ENCODE measurements at places on chromosomes 6 and 20. TPM values are rescaled to one million over a fixed set of nuclear protein-coding genes. Genes with fewer than 3 reads are reported as not detected.
A peak's percentile ranks its signal among the peaks of the same experiment; 100 is the strongest.

- no peak for DNase-seq
- no peaks in the 10 kb centered on the region for H3K4me1 ChIP-seq
- no peak overlapping the region for H3K27ac ChIP-seq
- H3K27me3 ChIP-seq = no peaks in the 10 kb centered on the region
These were observed 7.3 kb upstream of the BPIFA2 start for GRCh38 chr20:33160681-33161080.

Gene MDFI
- total RNA-seq = not detected

GRCh38 chr6:31158863-31159855 is 770 bp downstream of the TCF19 start:
- H3K4me3 ChIP-seq = peak overlapping the region; percentile 82
- H3K27ac ChIP-seq = peak overlapping the region; percentile 82
- no peak for DNase-seq
- peaks cover 13% of the 10 kb centered on the region for H3K36me3 ChIP-seq
- H3K4me1 ChIP-seq = peaks cover 12% of the 10 kb centered on the region
- no peaks in the 10 kb centered on the region for H3K27me3 ChIP-seq

GRCh38 chr6:154962753-154963152 is 32.4 kb upstream of the TIAM2 start:
- H3K4me1 ChIP-seq = no peaks in the 10 kb centered on the region
- H3K36me3 ChIP-seq = no peaks in the 10 kb centered on the region
- H3K27me3 ChIP-seq = no peaks in the 10 kb centered on the region
- DNase-seq = no peak
- no peak overlapping the region for H3K4me3 ChIP-seq

Gene SSTR4
- total RNA-seq = not detected

Gene PRSS16
- 0.40 TPM for total RNA-seq

GRCh38 chr6:10595731-10596664 is 74.8 kb downstream of the GCNT2 start:
- DNase-seq = no peak
- H3K36me3 ChIP-seq = no peaks in the 10 kb centered on the region
- no peak overlapping the region for H3K27ac ChIP-seq
- H3K4me3 ChIP-seq = no peak overlapping the region

- no peaks in the 10 kb centered on the region for H3K27me3 ChIP-seq
- H3K27ac ChIP-seq = no peak overlapping the region
- H3K4me3 ChIP-seq = no peak overlapping the region
- DNase-seq = no peak
These were observed 445.1 kb downstream of the DOK5 start for GRCh38 chr20:54920491-54920890.

DNA sequence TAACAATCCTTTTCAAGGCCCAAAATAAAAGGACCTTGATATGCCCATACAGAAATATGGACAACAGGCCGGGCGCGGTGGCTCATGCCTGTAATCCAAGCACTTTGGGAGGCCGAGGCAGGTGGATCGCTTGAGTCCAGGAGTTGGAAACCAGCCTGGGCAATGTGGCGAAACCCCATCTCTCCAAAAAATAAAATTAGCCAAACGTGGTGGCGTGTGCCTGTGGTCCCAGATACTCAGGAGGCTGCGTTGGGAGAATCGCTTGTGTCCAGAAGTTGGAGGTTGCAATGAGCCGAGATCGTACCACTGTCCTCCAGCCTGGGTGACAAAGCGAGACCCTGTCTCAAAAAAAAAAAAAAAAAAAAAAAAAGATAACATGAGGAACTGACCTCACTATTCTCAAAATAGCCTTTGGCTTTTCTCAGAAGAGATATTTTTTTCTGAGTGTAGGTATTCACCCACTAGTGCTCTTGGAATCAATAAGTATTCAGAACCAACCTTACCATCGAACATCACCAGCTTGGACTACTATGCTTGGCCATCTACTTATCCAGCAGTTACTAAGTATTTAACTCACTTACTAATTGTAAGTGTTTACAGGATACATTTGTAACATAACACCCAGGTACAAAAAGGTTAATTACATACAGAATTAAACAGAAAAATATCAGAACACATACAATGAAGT is 99.2 kb downstream of the OR2B2 start:
- H3K4me3 ChIP-seq = no peak overlapping the region
- no peak overlapping the region for H3K27ac ChIP-seq
- H3K36me3 ChIP-seq = no peaks in the 10 kb centered on the region
- H3K27me3 ChIP-seq = no peaks in the 10 kb centered on the region
- peaks cover 35% of the 10 kb centered on the region for H3K4me1 ChIP-seq

DNA sequence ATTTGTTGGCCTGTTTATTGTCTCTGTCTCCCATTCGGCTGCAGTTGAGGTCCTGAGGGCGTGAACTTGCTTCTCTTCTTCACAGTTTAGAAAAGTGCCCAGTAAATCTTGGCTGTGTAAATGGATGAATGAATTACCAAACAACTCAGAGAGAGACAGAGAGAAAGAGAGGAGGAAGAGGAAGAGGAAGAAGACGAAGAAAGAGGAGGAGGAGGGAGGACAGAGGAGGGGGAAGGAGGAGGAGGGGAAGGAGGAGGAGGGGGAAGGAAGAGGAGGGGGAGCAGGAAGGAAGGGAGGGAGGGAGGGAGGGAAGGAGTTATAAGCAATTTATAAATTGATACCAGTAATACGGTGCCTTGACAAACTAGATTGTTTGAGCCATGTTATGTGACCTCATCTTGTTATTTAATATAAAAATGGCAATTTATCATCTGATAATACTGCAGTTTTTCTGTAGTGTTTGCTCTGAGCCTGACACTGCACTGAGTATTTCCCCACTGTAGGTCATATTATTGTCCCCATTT is 18.7 kb downstream of the HCK start:
- no peaks in the 10 kb centered on the region for H3K36me3 ChIP-seq
- H3K27me3 ChIP-seq = no peaks in the 10 kb centered on the region
- H3K27ac ChIP-seq = no peak overlapping the region
- no peak for DNase-seq
- H3K4me1 ChIP-seq = no peaks in the 10 kb centered on the region

DNA sequence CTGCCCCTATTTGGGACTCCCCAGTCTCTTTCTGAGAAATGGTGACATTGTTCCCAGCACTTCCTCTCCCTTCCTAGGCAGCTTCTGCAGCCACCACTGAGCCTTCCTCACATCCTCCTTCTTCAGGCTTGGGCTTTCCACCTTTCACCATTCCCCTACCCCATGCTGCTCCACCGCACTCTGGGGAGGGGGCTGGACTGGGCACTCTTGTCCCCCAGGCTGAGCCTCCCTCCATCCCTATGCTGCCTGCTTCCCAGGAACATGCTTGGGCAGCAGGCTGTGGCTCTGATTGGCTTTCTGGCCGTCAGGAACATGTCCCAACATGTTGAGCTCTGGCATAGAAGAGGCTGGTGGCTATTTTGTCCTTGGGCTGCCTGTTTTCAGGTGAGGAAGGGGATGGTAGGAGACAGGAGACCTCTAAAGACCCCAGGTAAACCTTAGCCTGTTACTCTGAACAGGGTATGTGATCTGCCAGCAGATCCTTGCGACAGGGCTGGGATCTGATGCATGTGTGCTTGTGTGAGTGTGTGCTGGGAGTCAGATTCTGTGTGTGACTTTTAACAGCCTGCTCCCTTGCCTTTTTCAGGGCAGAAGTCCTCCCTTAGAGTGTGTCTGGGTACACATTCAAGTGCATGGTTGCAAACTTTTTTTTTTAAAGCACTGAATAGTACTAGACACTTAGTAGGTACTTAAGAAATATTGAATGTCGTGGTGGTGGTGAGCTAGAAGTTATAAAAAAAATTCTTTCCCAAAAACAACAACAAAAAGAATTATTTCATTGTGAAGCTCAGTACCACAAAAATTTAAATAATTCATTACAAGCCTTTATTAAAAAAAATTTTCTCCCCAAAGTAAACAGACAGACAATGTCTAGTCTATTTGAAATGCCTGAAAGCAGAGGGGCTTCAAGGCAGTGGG is 2.1 kb upstream of the CDKN1A start:
- H3K27me3 ChIP-seq = no peaks in the 10 kb centered on the region
- no peaks in the 10 kb centered on the region for H3K36me3 ChIP-seq
- H3K4me3 ChIP-seq = no peak overlapping the region

Gene MYH7B
- total RNA-seq = 1.0 TPM

- no peaks in the 10 kb centered on the region for H3K36me3 ChIP-seq
- peak; percentile 17 for DNase-seq
- H3K4me1 ChIP-seq = no peaks in the 10 kb centered on the region
- H3K27me3 ChIP-seq = no peaks in the 10 kb centered on the region
These were observed 12.0 kb downstream of the SLC12A5 start for GRCh38 chr20:46040902-46041535.

DNA sequence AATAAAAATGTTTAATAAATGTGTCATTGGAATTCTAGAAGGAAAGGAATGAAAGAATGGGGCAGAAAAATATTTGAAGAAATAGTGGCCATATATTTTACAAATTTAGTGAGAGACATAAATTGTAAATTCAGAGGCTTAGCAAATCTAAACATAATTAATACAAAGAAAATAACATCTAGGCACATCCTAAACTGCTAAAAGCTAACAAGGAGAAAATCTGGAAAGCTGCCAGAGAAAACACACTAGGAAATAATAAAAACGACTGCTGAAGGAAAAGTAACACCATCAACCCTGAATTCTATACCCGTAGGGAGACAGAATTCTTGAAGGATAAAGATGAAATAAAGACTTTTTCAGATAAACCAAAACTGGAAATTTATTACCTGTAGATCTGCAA is 23.8 kb downstream of the CYB5R4 start:
- H3K4me1 ChIP-seq = no peaks in the 10 kb centered on the region
- DNase-seq = no peak
- H3K36me3 ChIP-seq = no peaks in the 10 kb centered on the region
- H3K4me3 ChIP-seq = no peak overlapping the region
- no peak overlapping the region for H3K27ac ChIP-seq

DNA sequence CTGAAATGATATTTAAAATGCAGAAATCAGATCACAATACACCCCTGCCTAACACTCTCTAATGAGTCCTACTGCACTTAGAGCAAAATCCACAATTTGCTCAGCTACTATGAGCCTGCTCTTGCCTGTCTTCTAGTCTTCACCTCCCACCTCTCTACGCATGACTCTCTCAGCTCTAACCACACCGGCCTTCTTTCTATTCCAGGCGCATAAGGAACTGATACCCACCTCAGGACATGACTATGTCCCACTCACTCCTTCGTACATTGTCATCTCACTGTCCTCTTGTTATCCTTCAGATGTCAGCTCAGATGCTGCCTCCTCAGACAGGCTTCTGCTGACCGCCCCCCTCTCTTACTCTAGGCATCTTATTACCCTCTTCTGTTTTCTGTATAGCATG is 201.0 kb upstream of the FLRT3 start:
- H3K27me3 ChIP-seq = no peaks in the 10 kb centered on the region
- H3K4me3 ChIP-seq = no peak overlapping the region
- no peaks in the 10 kb centered on the region for H3K4me1 ChIP-seq

GRCh38 chr6:41581381-41581991 is 35.3 kb downstream of the FOXP4 start:
- H3K4me3 ChIP-seq = no peak overlapping the region
- no peak for DNase-seq
- H3K27me3 ChIP-seq = no peaks in the 10 kb centered on the region
- no peaks in the 10 kb centered on the region for H3K4me1 ChIP-seq

Gene BIRC7
- not detected for total RNA-seq

Gene C6orf15
- not detected for total RNA-seq

- H3K4me3 ChIP-seq = no peak overlapping the region
- H3K27ac ChIP-seq = peak overlapping the region; percentile 60
- H3K36me3 ChIP-seq = no peaks in the 10 kb centered on the region
- no peak for DNase-seq
- H3K4me1 ChIP-seq = peaks cover 43% of the 10 kb centered on the region
- no peaks in the 10 kb centered on the region for H3K27me3 ChIP-seq
These were observed 12.8 kb upstream of the BICRAL start for GRCh38 chr6:42769051-42769450.

Gene EDN1
- total RNA-seq = 1.6 TPM

Gene RBM24
- total RNA-seq = not detected

DNA sequence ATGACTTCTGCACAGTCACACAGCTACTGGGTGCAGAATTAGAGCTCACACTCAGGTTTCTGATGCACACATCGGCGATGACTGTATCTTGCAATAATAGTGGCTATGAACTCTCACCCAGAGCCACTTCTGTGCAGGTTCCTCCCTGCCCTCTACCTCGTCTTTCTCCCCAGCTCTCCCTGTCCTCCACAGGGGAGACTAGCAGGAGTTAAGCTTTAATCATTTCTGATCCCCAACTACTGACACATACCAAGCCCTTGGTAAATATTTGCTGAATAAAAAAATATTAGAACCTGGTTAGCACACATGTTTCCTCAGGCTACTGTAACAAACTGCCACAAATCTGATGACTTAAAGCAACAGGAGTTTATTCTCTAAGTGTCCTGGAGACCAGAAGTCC is 222.7 kb upstream of the FOXA2 start:
- no peaks in the 10 kb centered on the region for H3K36me3 ChIP-seq
- no peak overlapping the region for H3K27ac ChIP-seq
- no peaks in the 10 kb centered on the region for H3K27me3 ChIP-seq
- no peak for DNase-seq
- H3K4me1 ChIP-seq = no peaks in the 10 kb centered on the region

Gene ISM1
- 2.3 TPM for total RNA-seq

Gene OR2H2
- total RNA-seq = not detected

DNA sequence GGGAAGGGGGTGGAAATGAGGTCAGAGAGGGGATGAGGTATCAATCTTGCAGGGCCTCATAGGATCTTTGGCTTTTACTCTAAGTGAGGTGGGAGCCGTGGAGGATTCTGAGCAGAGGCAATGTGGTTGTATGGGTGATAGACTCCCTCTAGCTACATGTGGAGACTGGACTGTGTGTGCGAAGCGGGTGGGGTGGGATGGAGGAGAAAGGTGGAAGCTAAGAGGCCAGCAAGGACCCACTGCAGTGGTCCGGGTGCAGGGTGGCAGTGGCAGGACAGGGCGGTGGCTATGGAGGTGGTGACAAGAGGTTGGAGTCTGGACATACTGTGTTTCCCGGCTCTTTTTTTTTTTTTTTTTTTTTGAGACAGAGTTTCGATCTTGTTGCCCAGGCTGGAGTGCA is 62.4 kb upstream of the PTPN1 start:
- no peak overlapping the region for H3K27ac ChIP-seq
- H3K36me3 ChIP-seq = no peaks in the 10 kb centered on the region
- no peaks in the 10 kb centered on the region for H3K4me1 ChIP-seq
- DNase-seq = no peak

Gene PRPH2
- total RNA-seq = not detected

- no peak for DNase-seq
- no peaks in the 10 kb centered on the region for H3K4me1 ChIP-seq
- H3K4me3 ChIP-seq = no peak overlapping the region
- H3K36me3 ChIP-seq = no peaks in the 10 kb centered on the region
- H3K27ac ChIP-seq = no peak overlapping the region
- no peaks in the 10 kb centered on the region for H3K27me3 ChIP-seq
These were observed 388.4 kb upstream of the GJE1 start for GRCh38 chr6:141744194-141744925.

GRCh38 chr6:169035385-169036240 is 218.0 kb downstream of the THBS2 start:
- no peak overlapping the region for H3K4me3 ChIP-seq
- no peak overlapping the region for H3K27ac ChIP-seq
- no peaks in the 10 kb centered on the region for H3K27me3 ChIP-seq

Gene OGFR
- 81.8 TPM for total RNA-seq

Gene PTCRA
- total RNA-seq = not detected

Gene IMPG1
- not detected for total RNA-seq

- no peaks in the 10 kb centered on the region for H3K27me3 ChIP-seq
- no peaks in the 10 kb centered on the region for H3K4me1 ChIP-seq
- no peak for DNase-seq
- H3K36me3 ChIP-seq = no peaks in the 10 kb centered on the region
- no peak overlapping the region for H3K4me3 ChIP-seq
These were observed 478.9 kb downstream of the NKAIN2 start for GRCh38 chr6:124282541-124282940.

Gene EFCAB8
- total RNA-seq = 2.0 TPM
